ENCODE measurements at places on chromosomes 2 and 18.

- DNase-seq = no peak
These were observed 293.5 kb downstream of the ASXL3 start for GRCh38 chr18:33871363-33872025.

DNA sequence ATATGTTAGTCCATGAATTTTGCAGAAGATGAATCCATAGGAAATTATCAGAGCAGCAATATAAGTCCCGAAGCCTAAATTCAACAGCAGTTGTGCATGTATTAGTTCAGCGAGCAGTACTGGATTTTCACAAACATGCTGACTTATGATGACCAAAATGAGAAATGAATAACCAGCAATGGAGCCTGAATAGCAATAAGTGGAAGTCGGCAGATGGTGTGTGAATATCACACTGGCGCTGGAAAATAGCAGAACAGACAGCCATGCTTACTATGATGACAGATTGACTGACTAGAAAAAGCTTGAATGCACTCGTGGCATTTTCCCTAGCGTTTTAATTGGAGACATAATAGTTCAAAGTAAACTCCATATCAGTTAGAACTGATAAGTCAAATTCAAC, 1114.5 kb downstream of the DSC3 start:
- no peak for DNase-seq

DNA sequence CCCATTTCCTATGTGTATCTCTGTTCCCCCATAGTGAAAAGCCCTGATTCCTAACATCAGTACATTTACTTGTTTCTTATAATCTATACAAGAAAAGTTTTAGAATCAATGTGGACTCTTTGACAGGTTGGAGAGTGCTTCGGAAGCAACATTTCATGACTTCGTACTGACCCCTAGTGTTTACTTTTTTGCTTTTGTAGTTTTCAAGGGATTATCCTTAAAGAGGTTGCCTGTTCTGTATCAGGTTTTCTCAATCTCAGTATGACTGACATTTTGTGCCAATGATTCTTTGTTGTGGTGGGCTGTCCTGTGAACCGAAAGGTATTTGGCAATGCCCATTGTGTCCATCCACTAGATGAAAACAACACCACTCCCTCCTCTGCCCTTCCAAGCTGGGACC, 43.3 kb upstream of the SERPINB2 start:
- no peak for DNase-seq

- DNase-seq = no peak
These were observed 11.7 kb upstream of the SCRN3 start for GRCh38 chr2:174383796-174384195.

DNA sequence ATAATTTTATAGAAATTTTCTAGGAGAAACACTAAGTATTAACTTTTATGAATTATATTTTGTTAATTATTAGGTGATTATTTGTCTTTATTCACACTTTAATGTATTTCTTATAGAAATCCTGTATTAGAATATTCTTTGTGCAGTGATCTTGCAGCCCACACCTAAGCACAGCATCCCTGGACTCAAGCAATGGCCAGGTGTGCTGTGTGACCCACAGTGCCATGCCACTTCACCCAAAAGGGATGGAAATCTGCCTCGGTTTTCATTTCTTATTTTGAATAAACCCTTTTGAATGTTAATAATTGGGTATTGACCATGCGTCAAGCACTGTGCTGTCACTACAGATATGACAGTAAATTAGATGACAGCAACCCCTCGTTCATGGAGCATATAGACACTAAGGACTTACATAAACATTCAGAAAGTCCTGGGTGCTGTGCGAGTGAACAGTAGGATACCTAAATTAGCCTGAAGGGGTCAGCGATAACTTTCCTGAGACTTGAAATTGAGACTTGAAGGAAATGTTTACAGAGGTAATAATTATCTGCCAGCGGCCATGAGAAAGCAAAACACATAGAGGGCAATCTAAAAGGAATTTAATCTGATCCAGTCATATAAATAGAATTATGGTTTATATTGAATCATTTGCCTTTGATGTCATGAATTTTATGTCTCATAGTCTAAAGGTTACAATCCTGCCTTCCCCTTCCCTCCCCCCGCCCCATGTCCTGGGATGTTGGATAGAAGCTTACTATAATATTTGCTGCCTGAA, 52.7 kb upstream of the CALCRL start:
- peak; percentile 73 for DNase-seq

GRCh38 chr18:31041271-31042083, 1.1 kb downstream of the DSC3 start:
- DNase-seq = peak; percentile 77

GRCh38 chr2:226030788-226031646, 631.5 kb downstream of the NYAP2 start:
- peak; percentile 91 for DNase-seq

GRCh38 chr2:62306751-62307468, 111.0 kb downstream of the B3GNT2 start:
- DNase-seq = peak; percentile 59

DNA sequence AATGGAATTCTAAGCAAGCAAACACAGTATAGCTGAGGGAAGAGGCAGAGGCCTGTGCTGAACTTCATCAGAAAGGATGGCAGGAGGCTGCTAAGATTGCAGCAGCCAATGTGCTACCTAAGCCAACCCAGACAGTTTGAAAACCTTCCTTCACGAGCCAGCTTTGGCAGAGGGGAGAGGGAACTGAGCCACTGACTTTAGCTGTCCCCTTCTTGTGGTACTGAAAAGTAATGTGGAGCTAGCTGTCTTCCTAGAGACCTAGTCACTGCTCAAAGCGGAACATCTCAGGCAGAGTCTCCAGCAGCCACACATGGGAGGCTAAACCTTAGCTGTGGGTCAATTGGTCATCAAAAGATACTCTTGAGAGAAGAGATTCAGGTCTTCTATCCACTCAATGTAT, 419.0 kb downstream of the FBXO15 start:
- no peak for DNase-seq

- DNase-seq = peak; percentile 99
These were observed at the start of gene RIOK3 for GRCh38 chr18:23452728-23453679. Gene RIOK3, plus strand, starts transcription at chr18:23453287. Its CDS starts 153 bp downstream, at chr18:23453440.

DNA sequence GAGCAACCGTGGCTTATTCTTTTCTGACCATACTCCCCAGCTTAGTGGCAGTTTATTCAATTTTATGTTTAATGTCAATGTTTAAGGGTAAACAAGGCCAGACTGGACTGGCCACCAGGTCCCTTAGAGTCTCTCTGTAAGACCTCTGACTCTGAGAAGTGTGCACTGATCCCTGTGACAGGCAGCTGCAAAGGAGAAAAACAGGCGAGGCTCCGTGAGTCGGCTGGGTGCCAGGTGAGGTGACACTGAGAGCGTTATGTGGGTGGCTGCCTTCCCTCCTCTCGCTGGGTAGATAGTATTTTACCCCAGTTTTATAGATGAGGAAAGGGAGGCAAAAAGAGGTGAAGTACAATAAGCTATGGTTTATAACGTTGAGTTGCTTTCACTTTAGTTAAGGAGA, 139.4 kb upstream of the HDAC4 start:
- no peak for DNase-seq

DNA sequence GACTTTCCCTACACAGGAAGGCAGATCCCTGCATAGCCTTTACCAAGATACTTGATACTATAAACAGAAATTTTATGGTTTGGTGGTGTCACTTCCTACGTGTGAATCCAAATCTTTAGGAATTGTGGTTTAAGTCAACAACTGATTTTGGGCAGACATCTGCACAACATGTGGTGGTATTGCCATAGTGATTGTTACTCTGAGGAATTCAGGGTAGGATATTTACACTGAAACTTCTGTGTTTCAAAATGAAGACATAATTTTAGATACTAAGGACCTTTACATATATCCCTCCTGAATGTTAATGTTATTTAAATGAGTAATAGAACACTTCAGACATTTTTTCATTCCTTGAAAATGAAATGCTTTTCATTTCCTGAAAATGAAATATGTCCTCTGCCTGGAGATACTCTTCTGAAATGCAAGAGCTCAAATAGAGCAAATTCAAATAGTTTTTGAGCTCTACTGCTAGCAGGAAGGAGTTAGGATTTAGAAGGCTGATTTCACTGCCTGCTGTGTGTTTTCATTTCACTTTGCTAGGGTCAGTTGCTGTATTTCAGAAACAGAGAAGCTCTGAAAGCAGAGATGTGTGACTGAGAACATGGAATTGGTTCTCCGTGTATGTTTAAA, 77.2 kb downstream of the MDH1 start:
- DNase-seq = no peak

GRCh38 chr2:205865905-205866441, 183.7 kb downstream of the NRP2 start:
- DNase-seq = no peak

GRCh38 chr2:183162362-183162761, 38.1 kb downstream of the NUP35 start:
- DNase-seq = no peak

DNA sequence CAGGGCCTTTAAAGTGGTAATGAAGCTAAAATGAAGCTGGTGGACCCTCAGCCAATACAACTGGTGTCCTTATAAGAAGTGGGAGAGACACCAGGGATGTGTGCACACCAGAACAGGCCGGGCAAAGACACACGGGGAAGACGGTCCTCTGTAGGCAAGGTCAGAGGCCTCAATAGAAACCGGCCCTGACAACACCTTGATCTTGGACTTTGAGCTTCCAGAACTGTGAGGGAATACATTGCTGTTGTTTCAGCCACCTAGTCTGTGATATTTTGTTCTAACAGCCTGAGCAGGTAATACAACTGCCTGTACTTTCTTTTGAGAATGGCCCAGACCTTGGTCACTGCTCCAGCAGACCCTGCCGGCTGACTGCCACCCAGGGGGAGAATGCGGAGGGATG, 65.6 kb upstream of the FZD7 start:
- DNase-seq = no peak

GRCh38 chr2:158130832-158131473, 29.3 kb downstream of the UPP2 start:
- DNase-seq = no peak

DNA sequence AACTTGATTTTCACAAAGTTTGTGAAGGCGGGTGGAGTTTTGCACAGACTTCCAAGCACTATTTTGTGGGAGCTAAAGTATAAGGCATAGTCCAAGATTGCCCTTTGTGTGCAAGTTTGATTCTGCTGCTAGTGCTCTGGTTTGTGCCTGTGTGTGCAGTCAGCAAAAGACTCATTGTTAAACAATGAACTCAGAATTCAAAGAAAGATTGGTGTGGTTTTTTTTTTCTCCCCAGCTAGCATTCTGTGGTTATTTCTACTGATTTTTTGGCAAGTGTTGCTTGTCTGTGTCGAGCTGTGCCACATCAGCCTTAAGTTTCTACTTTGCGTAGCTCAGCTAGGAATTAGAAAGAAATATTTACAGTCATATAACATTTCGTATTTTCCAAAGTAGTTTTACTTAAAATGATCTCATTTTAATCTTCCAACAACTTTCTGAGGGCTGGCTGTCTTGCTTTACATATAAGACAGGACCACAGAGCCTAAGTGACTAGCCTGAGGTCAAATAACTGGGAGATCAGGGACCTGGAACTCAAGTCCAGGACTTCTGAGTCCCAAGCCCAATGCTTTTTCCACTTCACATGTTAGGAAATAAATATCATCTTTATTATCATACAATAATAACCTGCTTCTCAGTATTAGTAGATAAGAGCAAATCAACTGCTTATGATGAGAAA, 69.8 kb downstream of the BABAM2 start:
- no peak for DNase-seq

DNA sequence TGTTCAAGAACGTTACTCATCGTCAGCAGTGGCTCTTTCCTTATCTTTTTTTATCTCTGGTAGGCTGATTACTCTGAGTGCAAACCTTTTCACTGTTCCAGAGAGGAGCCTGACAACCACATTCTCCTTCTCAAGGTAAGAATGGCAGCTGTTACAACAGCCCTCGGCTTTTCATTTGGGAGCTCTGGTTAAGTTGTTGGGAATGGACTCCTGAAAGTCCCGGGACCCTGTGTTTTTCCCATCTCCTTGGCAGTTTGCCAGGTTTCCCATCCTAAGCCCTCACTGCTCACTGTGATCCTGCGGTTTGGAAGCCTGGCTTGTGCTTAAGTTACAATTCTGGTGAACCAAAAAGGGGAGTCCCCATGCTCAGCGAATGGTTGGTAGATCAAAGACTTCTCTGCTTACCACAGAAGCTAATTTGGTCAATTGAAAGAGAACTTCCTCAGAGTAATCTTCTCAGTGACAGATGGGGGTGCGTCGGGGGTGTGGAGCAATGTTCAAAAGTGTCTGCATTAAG, 122.3 kb downstream of the LYPD6B start:
- DNase-seq = no peak

GRCh38 chr2:196987298-196987648, 60.8 kb upstream of the PGAP1 start:
- DNase-seq = no peak

DNA sequence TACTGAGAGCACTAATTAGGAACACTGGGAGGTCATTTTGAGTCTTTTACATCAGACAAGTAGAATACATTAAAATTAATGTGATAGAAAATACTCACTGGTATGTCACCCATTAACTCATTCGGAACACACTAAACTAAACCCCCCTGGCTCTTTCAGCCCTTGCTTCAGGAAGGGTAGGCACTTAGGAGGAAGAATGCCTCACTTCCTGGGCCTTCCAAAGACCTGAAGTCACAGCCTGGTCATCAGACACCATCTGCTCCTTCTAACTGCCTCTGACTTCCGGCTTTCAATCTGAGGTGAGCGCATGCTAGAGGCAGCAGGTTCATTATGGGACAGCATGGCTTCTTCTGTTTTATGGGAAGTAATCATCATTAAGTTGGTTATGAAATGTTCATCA, 451.4 kb downstream of the PID1 start:
- DNase-seq = no peak

- no peak for DNase-seq
These were observed 176.3 kb downstream of the ANKRD30B start for GRCh38 chr18:14924226-14924625.

DNA sequence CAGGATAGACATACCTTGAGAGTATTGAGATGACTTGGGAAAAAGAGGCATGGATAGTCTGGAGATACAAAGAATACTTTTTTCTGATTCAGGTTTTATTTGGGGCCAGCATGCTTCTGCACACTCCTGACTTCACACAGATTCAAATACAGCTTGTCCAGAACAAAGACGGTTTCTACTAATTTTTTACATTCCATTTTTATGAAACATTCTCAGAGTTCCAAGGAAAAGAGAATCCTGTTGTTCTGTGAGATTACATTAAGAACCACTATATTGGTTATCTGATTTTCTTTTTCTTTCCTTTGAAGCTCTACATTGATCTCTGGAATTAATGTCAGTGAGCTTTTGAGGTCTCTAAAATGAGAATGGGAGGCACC, 41.0 kb downstream of the PTPRM start:
- no peak for DNase-seq

GRCh38 chr2:218924757-218925156, 34.7 kb upstream of the CDK5R2 start:
- no peak for DNase-seq

- no peak for DNase-seq
These were observed 123.0 kb downstream of the ACAA2 start for GRCh38 chr18:49690312-49690711.

DNA sequence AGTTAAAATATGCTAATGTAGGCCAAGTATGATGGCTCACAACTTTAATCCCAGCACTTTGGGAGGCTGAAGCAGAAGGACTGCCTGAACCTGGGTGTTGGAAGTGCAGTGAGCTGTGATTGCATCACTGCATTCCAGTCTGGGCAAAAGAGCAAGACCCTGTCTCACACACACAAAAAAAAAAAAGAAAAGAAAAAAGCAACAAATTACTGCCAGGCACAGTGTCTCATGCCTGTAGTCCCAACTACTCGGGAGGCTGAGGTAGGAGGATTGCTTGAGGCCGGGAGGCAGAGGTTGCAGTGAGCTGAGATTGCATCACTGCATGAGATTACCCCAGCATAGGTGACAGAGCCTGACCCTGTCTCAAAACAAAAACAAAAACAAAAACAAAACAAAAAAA, 110.6 kb downstream of the PRELID3A start:
- DNase-seq = no peak

GRCh38 chr2:200786423-200786822, 25.3 kb upstream of the BZW1 start:
- no peak for DNase-seq
